ENCODE measurements at places on chromosomes 4 and X. TPM values are rescaled to one million over a fixed set of nuclear protein-coding genes. Genes with fewer than 3 reads are reported as not detected.
A peak's percentile ranks its signal among the peaks of the same experiment; 100 is the strongest.

DNA sequence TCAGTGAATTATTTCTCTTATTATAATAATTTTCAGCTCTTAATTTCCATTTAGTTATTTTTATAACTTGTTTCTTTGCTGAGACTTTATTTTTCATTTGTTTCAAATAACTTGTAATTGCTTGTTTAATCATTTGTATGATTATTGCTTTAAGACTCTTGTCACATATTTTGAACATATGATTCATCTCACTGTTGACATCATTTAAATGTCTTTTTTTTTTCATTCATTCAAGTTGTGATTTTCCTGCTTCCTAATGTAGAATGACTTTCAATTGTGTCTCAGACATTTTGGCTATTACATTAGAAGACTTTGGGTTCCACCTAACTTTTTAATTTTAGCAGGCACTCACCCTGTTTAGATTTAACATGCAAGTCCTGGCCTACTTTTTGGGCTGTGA is 234.8 kb upstream of the DIPK2B start:
- DNase-seq = no peak

The NPNT gene
- total RNA-seq = 71.8 TPM

The TLR2 gene
- total RNA-seq = not detected

GRCh38 chrX:148728901-148729300 is 228.5 kb downstream of the AFF2 start:
- no peak for DNase-seq

- peak; percentile 97 for DNase-seq
Measured at GRCh38 chr4:74932832-74933561, at the start of gene PARM1. Gene PARM1 (plus strand): TSS chr4:74933116. CDS start chr4:74933328, 212 bp downstream.

- no peak for DNase-seq
Measured at GRCh38 chrX:116827063-116827462, 364.3 kb upstream of the CT83 start.

DNA sequence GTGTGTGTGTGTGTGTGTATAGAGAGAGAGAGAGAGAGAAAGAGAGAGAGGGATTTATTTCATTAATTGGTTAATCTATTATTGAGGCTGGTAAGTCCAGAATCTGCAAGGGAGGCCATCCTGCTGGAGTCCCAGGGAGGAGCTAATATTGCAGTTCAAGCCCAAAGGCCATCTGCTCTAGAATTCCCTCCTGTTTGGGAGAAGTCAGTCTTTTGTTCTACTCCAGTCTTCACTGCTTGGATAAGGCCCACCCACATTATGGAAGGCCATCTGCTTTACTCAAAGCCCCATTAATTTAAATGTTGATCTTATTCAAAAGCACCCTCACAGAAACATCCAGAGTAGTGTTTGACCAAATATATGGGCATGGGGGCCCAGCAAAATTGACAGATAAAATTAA is 317.5 kb upstream of the RASGEF1B start:
- DNase-seq = no peak

GRCh38 chr4:5788144-5788543 is 77.1 kb downstream of the EVC start:
- no peak for DNase-seq

GRCh38 chrX:4850312-4850711 is 1136.9 kb upstream of the PRKX start:
- DNase-seq = no peak

DNA sequence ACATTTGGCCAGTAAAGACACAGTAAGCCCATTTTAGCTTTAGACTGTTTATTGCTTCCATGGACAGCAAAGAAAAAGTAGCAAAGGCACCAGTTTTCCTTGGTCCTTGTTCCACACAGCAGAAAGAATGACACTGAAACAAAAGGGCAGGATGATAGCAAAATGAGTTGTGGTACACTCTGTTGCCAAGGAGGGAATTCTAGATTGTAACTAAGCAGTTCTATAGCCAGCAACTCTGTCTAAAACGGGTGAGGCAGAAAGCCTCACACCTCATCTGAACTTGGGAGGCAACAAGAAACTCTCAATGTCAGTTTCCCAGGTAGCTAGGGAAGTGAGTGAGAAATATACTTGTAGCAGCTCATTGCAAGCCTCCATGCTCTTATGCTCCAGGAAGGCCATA is 39.2 kb downstream of the BBS12 start:
- DNase-seq = no peak

The AMTN gene
- 0.26 TPM for total RNA-seq

- peak; percentile 27 for DNase-seq
Measured at GRCh38 chr4:1567808-1568581, 116.1 kb downstream of the FAM53A start.

DNA sequence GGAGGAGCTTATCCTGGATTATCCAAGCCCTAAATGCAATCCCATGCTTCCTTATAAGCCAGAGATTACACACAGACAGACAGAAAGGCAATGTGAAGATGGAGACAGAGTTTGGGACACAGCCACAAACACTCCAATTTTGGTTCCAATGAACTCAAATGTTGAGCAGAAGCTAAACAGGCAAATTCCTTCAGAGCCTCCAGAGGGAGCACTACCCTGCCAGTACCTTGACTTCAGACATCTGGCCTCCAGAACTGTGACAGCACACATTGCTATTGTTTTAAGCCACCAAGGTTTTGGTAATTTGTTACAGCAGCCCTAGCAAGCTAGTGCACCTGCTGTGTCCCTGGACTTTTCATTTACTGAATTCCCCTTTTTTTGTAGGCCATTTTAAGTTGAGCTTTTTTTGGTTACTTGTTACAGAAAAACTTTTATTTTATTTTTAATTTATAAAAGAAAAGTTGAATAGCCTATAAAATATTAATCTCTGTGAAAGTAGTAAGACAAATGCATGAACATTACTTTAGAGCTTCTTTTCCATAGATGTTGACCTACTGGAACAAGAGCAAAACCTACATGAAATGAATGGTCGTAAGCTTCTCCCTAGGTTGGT is 33.4 kb upstream of the SRD5A3 start:
- DNase-seq = peak; percentile 73

DNA sequence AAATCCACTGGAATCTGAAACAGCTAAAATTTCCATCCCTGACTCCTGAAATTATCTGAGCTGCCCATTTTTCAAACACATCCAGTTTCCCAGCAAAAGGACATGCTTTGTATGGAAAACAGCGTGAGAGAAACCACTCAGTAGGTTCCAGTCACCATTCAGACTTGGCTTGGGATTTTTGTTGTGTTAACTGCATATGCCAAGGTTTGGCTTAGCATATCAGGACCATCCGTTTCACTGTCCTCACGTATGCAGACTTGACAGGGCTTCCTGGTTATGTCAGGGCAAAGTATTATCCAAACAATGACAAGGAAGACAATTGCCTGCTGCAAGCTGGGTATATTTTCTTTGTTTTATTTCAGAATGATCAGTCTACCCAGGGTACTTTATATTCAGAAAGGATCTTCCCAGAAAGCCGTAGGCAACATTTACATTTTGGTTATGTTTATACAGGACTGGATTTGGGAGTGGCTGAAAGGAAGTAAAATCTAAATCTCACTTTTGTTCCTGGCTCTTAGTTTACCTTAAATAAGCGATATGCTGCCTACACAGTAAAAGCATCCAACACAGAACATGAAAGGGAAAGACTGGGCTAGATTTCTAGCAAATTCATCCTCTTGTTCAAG is 41.3 kb upstream of the CCKAR start:
- no peak for DNase-seq

The CXorf49 gene
- not detected for total RNA-seq
